ENCODE measurements at places on chromosomes 1 and 21. TPM values are rescaled to one million over a fixed set of nuclear protein-coding genes. Genes with fewer than 3 reads are reported as not detected.

SRM gene
- total RNA-seq: 38.0 TPM

GRCh38 chr1:156566436-156566835 lies 5.9 kb downstream of the IQGAP3 start:
- H3K27me3 ChIP-seq: no peaks in the 10 kb centered on the region
- no peak overlapping the region for H3K4me3 ChIP-seq
- no peak overlapping the region for H3K27ac ChIP-seq
- H3K36me3 ChIP-seq: no peaks in the 10 kb centered on the region
- H3K4me1 ChIP-seq: no peaks in the 10 kb centered on the region
- DNase-seq: no peak

SPATA45 gene
- total RNA-seq: not detected

GRCh38 chr1:39954324-39954869 lies 548 bp upstream of the MFSD2A start:
- no peaks in the 10 kb centered on the region for H3K27me3 ChIP-seq
- H3K4me1 ChIP-seq: peaks cover 22% of the 10 kb centered on the region
- H3K36me3 ChIP-seq: no peaks in the 10 kb centered on the region
- no peak for DNase-seq
- H3K4me3 ChIP-seq: no peak overlapping the region

DNA sequence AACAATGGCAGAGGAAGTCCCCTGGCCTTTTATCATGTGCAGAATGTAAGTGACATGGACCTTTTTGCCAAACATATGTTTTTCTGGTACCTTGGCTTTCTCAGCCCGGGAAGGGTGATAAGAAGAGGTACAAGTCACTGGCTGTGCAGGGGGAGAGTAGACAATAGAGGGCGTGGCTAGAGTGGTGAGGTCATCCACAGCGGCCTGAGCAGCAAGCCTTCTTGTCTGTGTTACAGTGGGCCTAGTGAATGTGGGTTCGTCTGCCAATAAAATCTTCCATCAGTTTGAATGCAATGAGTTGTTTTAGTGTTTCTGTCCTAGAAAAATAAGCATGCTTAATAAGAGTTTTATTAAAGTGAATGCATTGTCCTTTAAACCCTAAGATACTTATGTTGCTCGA lies 59.0 kb upstream of the PGD start:
- no peak overlapping the region for H3K4me3 ChIP-seq
- H3K4me1 ChIP-seq: no peaks in the 10 kb centered on the region
- H3K27me3 ChIP-seq: no peaks in the 10 kb centered on the region
- H3K36me3 ChIP-seq: peaks cover 7% of the 10 kb centered on the region
- DNase-seq: no peak
- H3K27ac ChIP-seq: no peak overlapping the region

DNA sequence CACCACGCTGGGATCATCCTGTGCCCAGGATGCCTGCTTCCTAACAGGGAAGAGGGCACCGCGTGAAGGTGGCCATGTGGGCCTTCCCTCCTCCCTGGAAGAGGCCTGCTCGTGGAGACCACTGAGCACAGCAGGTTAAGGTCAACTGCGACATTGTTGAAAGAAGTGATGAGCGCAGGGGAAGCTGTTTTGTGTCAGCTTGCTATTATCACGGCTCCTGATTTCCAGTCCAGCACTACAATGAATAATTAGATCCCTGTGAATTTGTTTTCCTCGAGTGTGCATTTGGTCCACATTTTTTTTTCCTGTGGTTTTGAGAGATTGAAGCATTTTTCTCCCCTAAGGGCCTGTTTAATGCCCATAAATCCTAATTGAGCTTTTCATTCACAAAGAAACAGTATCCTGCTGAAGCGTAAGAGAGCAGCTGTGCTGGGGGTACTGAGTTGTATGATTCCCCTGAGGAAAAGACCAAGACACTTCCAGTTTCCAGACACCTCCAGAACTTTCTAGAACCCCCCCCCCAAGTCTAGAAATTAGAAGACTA lies 204.9 kb downstream of the KCNJ6 start:
- H3K4me3 ChIP-seq: no peak overlapping the region
- H3K27ac ChIP-seq: no peak overlapping the region
- no peak for DNase-seq
- no peaks in the 10 kb centered on the region for H3K36me3 ChIP-seq

NBPF4 gene
- not detected for total RNA-seq

GJA8 gene
- total RNA-seq: not detected

GBP7 gene
- not detected for total RNA-seq

GRCh38 chr1:232048481-232048880 lies 421.9 kb downstream of the DISC1 start:
- no peaks in the 10 kb centered on the region for H3K4me1 ChIP-seq
- H3K27me3 ChIP-seq: no peaks in the 10 kb centered on the region
- H3K27ac ChIP-seq: no peak overlapping the region
- no peak overlapping the region for H3K4me3 ChIP-seq

DNA sequence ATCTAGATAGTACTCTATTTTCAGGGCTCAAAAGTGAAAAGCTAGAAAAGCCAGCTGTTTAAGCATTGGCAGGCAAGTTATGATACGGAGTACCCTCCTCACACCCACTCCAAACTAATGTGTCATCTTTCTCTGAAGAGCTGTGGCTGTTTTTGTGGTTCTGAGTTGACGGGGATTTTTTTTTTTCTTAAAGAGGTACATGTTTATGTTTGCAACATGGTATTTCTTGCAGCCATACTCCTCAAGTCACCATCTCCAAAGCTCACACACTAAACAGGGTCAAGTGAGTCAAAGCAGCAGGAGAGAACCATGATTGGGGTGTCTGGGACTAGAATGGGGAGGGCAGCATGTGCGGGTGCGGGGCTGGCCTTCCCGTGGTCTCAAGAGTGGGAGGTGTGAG lies 347.2 kb downstream of the DISC1 start:
- H3K4me1 ChIP-seq: peaks cover 10% of the 10 kb centered on the region
- H3K27ac ChIP-seq: no peak overlapping the region
- no peak for DNase-seq
- H3K4me3 ChIP-seq: no peak overlapping the region
- peaks cover 2% of the 10 kb centered on the region for H3K36me3 ChIP-seq

DNA sequence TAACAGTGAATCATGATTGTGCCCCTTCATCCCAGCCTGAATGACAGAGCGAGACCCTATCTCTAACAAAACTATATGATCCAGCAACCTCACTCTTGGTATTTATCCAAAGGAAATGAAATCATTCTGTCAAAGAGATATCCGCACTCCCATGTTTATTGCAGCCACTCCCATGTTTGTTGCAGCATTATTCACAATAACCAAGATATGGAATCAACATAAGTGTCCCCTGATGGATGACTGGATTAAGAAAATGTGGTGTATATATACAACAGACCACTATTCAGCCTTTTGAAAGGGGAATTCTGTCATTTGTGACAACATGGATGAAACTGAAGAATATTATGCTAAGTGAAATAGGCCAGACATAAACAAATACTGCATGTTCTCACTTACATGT lies 44.4 kb downstream of the TRMT1L start:
- no peak for DNase-seq
- H3K27ac ChIP-seq: no peak overlapping the region
- H3K27me3 ChIP-seq: no peaks in the 10 kb centered on the region
- H3K4me3 ChIP-seq: no peak overlapping the region
- H3K4me1 ChIP-seq: no peaks in the 10 kb centered on the region

MROH9 gene
- total RNA-seq: not detected

DNA sequence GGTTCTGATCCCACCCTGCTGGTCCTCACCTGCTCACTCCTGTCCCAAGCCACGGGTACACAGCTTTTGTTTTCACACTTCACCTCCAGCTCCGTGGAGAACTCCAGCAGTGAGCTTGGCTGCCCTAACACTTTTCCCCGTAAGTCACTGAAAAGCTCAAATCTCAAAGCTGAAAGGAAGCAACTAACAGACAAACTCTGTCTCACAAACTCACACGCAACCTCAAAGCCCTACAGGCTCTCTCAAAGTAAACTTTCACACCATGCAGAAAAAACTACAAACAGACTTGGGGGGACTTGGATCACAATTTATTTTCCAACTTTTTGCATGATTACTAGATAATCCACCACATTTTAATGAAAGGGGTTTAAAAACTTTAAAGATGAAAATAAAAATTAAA lies 88.3 kb downstream of the AK5 start:
- H3K27me3 ChIP-seq: no peaks in the 10 kb centered on the region
- no peak for DNase-seq
- H3K4me1 ChIP-seq: no peaks in the 10 kb centered on the region
- no peak overlapping the region for H3K27ac ChIP-seq

- no peaks in the 10 kb centered on the region for H3K4me1 ChIP-seq
- H3K36me3 ChIP-seq: no peaks in the 10 kb centered on the region
- H3K27ac ChIP-seq: no peak overlapping the region
- no peaks in the 10 kb centered on the region for H3K27me3 ChIP-seq
- no peak overlapping the region for H3K4me3 ChIP-seq
Measured at GRCh38 chr21:23811805-23812204, 1795.5 kb downstream of the MRPL39 start.

TBX19 gene
- total RNA-seq: 3.5 TPM

DNA sequence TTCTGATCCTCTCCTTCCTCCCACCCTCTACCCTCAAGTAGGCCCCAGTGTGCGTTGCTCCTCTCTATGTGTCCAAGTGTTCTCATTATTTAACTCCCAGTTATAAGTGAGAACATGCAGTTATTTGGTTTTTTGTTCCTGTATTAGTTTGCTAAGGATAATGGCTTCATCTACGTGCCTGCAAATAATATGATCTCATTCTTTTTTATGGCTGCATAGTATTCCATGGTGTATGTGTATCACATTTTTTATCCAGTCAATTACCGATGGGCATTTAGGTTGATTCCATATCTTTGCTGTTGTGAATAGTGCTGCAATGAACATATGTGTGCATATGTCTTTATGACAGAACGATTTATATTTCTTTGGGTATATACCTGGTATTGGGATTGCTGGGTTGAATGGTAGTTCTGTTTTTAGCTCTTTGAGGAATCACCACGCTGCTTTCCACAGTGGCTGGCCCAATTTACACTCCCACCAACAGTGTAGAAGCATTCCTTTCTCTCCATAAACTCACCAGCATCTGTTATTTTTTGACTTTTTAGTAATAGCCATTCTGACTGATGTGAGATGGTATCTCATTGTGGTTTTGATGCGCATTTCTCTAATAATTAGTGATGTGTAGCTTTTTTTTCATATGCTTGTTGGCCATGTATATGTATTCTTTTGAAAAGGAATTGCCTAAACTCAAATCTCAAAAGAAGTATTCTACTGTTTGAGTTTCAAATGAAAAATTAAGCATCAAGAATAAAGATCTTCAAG lies 116.9 kb downstream of the ETS2 start:
- no peak for DNase-seq
- H3K27ac ChIP-seq: no peak overlapping the region
- H3K4me3 ChIP-seq: no peak overlapping the region

DNA sequence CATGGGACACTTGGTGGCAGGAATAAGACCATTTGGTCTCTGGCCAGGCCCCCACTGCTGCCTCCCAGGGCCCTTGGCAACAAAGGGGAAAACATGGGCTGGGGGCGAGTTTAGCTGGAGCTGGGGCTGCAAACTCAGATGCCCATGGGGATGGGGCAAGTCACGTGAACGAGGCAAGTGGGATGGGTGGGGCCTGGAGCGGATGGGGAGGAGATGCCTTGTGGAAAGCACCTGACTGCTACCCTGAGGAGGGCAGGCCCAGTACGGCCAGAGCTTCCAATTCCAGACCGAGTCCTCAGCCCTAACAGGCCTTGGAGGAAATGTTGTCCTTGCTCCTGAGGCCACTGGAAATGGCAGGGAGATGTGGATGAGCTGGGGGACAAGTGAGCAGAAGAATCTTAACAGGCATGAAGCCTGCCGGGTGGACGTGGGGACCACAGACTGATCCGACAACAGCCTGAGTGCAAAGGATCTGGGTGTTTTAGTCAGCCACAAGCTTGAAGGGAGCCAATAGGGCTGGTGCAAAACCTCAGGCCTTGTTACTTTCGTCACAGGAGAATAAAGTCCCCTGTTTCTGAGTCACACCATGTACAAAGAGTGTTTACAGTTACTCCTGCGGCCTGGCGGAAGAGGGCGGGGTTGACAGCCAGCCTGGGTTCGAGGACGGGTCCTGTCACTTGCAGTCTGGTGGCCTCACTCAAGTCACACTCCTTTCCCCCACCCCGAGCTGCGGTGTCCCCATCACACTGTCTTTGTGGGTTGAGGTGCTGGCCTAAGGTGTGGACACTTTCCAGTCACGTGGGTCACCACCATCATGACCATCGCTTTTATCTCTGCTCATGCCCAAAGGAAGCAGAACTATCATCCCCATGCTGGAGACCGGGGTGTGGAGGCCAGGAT lies 19.1 kb downstream of the RUNX3 start:
- peak overlapping the region; percentile 25 for H3K4me3 ChIP-seq
- H3K27me3 ChIP-seq: no peaks in the 10 kb centered on the region
- peak overlapping the region; percentile 96 for H3K27ac ChIP-seq
- peaks cover 91% of the 10 kb centered on the region for H3K36me3 ChIP-seq
- H3K4me1 ChIP-seq: peaks cover 97% of the 10 kb centered on the region

MX2 gene
- total RNA-seq: 103 TPM

STUM gene
- total RNA-seq: not detected

DNA sequence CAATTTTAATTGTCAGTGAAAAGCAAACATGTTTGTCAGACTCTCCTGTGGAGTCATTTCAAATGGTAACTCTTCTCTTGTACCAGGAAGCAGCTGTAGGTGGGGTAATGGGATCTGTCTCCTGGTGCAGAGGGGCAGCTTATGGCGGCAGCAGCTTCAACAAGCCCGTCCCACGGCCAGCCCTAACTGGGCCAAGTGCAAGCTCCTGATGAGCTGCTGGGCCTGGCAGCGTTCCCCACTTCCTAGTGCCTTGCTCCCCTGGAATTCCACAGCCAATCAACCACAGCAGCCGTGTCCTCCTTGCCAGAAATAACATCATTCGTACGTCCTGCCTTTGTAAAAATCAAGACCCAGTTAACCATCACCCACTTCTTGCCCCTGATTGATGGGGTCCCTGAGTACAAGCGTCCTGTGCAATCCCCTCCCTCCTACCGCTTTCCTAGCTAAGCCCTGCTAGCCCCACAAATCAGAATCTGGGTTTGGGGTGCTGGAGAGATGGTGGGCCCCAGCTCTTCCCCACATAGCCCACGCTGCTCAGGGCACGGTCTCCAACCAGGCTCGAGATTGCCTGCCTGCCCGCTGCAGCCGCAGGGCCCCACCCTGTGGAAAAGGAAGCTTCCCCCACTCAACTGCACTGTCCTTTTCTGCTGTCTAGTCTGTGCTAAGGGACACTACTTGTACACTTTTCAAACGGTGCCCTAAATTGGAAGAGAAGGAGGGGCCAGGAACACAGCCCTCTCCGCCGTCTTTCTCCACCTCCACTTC lies 61.2 kb downstream of the TOR1AIP2 start:
- no peak overlapping the region for H3K27ac ChIP-seq
- H3K4me1 ChIP-seq: peaks cover 22% of the 10 kb centered on the region
- no peak for DNase-seq
